ENCODE measurements at places on chromosomes 6 and 20.

DNA sequence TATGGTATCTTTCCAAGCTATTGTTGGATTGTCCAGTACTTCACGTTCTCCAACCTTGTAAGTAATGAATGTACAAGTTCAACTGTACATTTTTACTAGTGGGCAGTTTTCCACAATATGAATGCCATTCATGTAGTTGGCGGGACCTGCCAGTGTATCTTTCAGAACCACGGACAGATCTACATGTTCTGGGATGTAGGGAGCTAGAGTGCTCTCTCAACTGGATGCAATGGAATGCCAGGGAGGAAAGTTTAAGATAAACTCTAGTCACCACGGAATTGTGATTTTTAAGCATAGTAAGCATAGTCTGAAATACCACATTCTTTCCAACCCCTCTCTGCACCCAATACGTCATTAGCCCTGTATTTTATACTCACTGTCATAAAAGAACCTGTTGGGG is 21.5 kb upstream of the HLA-C start:
- DNase-seq = no peak

- no peak for DNase-seq
Measured at GRCh38 chr6:158999154-158999665, 792 bp downstream of the RSPH3 start.

DNA sequence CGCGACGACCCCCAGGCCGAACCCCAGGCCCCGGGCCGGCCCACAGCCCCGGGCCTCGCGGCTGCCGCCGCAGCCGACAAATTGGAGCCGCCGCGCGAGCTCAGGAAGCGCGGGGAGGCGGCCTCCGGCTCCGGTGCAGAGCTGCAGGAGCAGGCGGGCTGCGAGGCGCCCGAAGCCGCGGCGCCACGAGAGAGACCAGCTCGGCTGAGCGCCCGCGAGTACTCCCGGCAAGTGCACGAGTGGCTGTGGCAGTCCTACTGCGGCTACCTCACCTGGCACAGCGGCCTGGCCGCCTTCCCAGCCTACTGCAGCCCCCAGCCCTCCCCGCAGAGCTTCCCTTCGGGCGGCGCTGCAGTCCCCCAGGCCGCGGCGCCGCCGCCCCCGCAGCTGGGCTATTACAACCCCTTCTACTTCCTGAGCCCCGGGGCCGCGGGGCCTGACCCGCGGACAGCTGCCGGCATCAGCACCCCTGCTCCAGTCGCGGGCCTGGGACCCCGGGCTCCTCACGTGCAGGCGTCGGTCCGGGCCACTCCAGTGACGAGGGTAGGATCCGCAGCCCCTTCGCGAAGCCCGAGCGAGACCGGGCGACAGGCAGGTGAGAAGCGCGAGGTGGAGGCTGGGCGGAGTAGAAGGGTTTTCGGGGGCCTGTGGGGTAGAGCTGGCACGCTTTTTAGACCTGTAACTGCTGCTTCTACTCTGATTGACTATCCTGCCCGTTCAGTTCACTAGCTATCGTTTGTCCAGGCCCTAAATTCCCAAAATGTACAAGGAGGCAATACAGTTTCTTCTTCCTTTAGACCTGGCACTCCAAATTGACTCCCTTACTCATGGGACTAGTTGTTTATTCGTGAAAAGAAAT is 654 bp downstream of the FAM8A1 start:
- DNase-seq = no peak

GRCh38 chr6:163625265-163625664 is 210.7 kb downstream of the QKI start:
- DNase-seq = no peak

- DNase-seq = no peak
Measured at GRCh38 chr20:10239954-10240353, 21.3 kb downstream of the SNAP25 start.

DNA sequence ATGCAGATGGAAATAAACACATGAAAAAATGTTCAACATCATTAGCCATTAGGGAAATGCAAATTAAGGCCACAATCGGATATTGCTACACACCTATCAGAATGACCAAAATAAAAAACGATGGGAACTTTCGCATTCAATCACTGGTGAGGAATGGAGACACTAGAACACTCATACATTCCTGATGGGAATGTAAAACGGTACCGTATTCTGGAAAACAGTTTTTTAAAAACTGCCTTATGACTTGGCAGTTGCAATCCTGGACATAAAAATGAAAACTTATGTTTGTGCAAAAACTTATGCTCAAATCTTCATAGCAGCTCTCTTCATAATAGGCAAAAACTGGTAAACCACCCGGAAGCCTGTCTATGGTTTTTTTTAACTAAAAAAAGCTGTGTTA is 146.0 kb downstream of the CEBPB start:
- DNase-seq = no peak

DNA sequence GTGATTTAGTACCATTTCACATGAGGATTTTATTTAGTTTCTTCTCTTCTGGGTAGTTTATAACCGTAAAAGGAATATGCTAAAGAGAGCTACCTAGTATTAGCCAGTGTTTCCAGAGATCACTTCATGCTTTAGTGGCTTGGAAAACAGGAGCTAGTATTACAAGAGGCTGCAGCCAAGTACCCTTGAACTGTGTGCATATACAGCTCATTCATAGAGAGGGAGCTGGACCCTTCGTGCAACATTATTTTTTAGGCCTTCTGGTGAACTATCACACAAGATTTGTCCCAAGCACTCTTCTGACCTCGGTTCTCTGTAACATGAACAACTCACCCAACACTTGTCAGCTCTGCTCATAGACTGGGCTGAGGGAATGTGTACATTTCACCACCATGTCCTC is 74.9 kb upstream of the RIN2 start:
- no peak for DNase-seq

GRCh38 chr20:54486585-54486984 is 11.2 kb downstream of the DOK5 start:
- no peak for DNase-seq

- DNase-seq = no peak
Measured at GRCh38 chr6:168035661-168036545, 38.4 kb downstream of the KIF25 start.

DNA sequence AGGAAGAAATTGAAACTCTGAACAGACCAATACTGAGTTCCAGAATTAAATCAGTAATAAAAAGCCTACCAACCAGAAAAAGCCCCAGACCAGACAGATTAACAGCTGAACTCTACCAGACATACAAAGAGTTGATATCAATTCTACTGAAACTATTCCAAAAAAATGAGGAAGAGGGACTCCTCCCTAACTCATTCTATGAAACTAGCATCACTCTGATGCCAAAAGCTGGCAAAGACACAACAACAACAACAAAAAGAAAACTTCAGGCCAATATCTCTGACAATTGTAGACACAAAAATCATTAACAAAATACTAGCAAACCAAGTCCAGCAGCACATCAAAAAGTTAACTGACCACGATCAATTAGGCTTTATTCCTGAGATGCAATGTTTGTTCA is 246.0 kb upstream of the RUNX2 start:
- DNase-seq = no peak

DNA sequence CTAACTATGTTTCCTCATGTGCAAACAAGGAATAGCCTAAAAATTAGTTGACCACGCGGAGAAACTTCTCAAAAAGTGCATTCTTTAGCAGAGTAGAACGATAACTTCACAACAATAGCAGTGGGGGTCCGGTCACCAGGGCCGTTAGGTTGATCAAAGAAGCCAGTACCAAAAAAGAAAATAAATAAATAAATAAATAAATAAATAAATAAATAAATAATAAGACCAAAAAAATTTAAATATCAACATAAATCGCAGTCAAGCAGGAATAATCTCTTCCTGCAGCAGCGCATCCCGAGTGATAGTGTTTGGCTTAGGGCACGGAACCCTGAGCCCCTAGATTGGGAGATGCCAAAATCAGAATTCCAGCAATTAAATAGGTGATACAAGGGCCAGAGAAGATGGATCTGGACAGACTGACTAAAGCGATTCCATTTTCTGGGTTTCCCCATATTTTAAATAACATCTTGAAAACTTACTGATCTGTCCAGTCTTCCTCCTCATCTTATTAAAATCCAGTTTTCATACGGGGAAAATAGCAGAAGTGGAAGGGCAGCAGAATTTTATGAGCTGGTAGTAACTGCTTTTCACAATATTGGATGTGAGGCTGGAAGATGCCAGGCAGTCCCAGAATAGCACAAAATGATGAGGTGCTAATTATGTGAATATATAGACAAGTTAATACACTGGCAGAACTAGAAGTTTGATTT is 4.4 kb upstream of the OLIG3 start:
- no peak for DNase-seq

- DNase-seq = no peak
Measured at GRCh38 chr20:6863798-6864201, 96.3 kb downstream of the BMP2 start.

- DNase-seq = no peak
Measured at GRCh38 chr6:105675715-105676397, 273.0 kb upstream of the PREP start.

- DNase-seq = no peak
Measured at GRCh38 chr6:82484001-82484400, 120.4 kb downstream of the TPBG start.

GRCh38 chr6:43746613-43747102 is 23.4 kb upstream of the VEGFA start:
- no peak for DNase-seq

- DNase-seq = no peak
Measured at GRCh38 chr6:117655380-117655779, 19.9 kb upstream of the NUS1 start.

GRCh38 chr6:153673225-153673624 is 365.8 kb upstream of the OPRM1 start:
- no peak for DNase-seq

DNA sequence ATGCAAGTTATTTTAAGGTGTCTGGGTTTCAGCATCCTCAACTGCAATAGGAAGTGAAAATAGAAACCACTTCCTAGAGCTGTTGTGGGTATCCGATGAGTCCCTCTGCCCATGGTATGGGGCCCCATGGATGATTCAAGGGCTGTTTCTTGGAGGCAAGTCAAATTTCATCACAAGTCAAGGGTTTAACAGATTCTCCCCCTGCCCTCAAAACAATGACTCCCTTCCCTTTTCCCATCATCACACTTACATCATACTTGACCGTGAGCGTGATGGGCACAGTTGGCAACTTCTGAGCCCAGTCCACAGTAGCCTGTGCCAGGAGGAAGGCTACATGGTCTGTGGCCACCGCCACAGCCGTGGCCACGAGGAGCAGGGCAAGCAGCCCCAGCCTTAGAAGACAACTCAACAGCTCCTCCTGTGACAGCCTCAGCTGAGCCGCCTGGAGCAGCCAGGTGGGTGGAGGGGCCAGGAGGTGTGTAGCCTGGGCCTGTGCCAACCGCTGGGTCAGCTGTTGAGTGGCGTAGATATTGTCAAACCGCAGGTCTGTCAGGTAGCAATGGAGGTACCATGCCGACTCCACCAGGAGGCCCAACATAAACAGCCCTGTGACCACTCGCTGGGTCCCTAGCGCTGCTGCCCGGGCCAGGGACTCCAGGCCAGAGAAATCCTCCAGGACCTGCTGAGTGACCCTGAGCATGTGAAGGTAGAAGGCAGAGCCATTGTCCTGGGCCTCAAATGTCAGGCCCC is 5.2 kb downstream of the OCSTAMP start:
- DNase-seq = no peak

GRCh38 chr6:32056254-32056653 is 18.0 kb downstream of the CYP21A2 start:
- DNase-seq = no peak

GRCh38 chr6:109291902-109292301 is 90.4 kb downstream of the CD164 start:
- DNase-seq = no peak

DNA sequence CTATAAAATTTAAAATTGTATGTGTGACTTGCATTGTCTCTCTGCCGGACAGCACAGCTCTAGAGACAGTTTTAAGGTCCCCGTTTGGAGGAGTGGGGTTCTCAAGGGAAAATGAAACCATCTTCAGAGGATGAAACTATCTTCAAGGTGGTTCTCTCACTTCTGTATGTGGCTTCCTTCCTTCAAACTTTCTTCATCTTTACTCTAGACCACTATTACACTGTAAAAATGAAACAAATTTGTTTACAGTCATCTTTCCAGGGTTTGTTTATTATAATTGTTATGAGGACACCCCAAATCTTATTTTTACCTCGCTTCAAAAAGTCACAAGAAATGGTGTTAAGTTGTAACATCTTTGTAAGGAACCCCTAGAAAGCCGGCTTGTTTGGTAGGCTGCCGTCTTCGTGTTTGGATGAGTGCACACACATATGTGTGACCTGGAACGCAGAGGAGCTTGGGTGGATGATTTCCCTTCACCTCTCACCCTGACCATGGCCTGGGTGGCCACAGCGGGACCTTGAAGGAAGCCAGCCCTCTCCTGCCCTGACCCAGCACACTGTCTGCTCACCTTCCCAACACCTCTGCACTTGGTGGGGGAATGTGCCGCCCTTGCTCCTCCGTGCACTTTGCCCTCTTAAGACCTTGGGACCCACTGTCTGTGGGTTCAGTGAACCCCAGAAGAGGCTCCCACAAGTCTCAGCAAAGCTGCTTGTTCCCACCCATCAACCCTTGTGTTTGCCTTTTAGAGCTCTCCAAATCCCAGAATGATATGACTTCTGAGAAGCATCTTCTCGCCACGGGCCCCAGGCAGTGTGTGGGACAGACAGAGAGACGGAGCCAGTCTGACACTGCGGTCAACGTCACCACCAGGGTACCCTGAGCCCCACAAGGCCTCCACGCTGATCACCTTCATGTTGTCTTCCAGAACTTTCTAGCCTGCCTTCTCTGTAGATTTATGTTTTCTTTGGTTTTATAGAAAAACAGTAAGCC is 67.8 kb downstream of the SYTL3 start:
- no peak for DNase-seq

DNA sequence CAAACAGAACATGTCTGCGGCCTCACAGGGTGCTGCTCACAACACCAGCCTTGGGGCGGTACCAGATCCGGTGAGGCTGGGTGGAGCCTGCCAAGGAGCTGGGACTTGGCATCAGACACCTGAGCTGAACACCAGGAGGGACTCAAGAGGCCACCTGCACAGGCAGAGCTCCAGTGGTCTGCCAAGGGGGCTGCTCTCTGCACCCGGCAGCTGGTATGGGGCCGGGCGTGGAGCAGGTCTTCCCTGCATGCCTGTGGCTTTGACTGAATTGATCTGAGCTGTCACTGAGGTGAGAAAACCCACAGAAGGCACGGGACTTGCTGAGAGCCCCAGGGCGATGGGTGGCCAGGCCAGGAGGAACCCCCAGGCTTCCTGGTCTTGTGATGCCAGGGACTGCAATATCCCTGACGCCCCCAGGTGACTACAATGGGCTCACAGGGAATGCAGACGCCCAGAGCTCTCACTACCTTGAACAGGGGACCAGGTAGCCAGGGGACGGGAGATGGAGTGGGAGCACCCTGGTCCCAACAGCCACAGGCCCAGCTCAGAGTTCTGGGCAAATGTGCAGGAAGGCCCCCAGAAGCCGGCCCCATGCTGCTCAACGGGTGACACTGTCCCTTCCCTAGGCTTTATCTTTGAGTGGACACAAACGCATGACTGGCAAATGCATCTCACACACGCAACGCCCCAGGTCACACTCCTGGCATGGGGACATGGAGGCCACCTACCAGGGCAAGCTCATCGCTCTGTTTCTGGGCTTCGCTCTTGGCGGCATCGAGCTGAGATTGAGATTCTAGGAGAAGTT is 48.2 kb downstream of the DSTN start:
- DNase-seq = no peak

All from H1 (cell line).